ENCODE measurements at places on chromosomes 16 and 17. TPM values are rescaled to one million over a fixed set of nuclear protein-coding genes. Genes with fewer than 3 reads are reported as not detected.
A peak's percentile ranks its signal among the peaks of the same experiment; 100 is the strongest.

CACNG1 gene
- 1.6 TPM for polyA plus RNA-seq

DNA sequence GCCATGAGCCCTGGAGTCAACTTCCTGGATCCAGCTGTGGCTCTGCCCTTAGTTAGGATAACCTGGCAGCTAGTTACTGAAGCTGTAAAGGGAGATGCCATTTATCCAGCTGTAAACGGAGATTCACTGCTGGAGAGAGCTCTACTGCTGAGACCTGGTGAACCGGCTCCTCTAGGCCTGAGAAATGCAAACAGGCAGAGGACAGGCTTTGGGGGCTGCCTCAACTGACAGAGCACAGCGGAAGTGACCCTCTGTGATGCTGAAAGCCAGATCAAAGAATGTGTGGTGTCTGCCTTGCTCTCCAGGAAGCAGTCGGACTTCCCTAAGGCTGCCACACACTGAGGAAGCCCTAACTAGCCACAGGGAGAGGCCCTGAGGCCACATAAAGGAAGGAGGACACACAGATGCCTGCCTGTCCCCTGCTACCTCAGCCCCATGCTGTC is 21.9 kb upstream of the GPRC5C start:
- DNase-seq: no peak

- DNase-seq: no peak
Observed at GRCh38 chr17:40062329-40063186, at the start of gene THRA. THRA (plus strand) TSS chr17:40062965; CDS start chr17:40074489, 11,524 bp downstream.

DNA sequence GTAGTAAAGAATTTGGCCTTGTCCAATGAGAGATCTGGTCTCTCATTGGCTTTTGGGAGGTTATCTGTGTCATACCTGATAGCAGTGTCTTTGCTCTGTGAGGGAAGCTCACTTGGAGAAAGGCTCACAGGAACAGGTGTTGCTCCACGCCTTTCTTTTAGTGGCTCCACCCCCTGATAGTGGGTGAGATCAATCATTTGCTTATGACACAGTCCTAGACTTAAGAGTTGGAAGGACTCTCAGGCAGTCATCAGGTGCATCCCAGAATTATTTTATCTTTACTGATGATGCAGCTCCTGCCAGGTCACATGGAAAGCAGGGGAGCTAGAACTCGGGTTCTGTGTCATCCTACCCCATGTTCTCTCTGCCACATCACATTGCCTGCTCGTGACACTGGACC is 59.3 kb downstream of the CENPV start:
- no peak for DNase-seq

DNA sequence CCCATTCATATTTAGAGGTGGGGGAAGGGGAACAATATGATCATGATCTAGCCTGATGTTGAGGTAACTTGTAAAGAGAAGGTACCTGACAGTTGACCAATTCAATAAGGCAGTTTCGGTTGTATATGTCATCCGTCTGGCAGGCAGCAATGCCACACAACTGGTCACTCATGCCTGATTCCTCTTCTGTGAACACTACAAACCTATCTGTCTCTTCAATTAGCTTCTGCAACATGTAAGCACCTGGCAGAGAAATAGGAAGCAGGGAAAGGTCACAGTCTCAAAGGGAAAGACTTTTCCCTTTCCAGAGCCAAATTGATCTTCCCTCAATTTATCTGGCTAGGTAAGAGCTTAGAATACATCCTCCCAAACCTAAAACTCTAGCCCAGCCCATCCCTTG is 10.2 kb upstream of the RSKR start:
- no peak for DNase-seq

P2RX5 gene
- polyA plus RNA-seq: 12.3 TPM

DNA sequence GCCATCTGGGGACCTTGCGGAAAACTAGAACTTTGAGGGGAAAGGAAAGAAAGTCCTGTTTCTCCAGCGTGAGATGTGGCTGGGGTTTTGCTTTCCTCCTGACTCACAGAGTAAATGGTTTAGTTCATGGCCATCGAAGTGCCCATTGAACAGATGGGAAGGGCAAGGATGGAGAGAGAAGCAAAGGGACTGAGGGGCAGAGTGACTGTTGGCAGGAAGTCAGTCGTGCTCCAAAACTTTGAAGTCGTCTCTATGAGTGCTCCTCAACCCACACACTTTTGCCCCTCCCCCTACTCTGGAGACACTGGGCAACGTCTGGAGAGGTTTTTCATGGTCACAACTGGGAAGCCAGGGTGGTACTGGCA is 476.9 kb downstream of the SLC39A11 start:
- no peak for DNase-seq

- peak; percentile 94 for DNase-seq
Observed at GRCh38 chr16:69796285-69797118, 34.4 kb downstream of the WWP2 start.

DNA sequence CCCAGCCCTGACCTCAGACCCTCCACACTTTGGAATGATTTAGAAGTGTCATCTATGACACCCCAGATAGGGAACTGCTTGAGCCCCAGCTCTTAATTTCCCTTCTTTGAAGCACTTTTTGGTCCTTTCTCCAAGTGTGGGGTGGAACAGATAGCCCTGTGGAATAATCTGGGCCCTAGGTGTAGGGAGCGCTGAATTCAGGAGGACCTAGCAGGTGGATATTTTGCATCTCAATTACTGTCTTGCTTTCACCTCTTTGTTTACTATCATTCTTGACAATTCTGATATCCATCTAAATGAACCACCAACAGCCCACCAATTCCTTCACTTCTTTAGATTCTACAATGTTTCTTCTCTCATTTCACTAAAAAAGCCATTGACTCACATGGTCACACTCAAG is 850.4 kb downstream of the KCNJ2 start:
- DNase-seq: no peak

DNA sequence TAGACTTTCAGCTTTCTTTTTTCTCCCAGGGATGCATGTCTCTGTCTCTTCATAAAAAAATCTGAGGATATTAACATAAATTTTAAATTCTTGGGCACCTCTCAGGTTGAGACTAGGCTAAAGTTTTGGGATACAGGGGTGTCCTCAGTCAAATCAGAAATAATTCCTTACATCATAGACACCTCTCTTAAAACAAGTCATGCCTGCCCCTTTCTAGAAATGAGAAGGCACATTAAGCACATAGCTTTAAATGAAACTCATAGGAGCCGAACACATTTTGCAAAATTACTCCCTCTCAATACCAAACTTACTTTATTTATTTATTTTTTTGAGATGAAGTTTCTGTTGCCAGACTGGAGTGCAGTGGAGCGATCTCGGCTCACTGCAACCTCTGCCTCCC is 67.3 kb upstream of the BCAR1 start:
- DNase-seq: no peak

- no peak for DNase-seq
Observed at GRCh38 chr16:5015887-5016286, 17.8 kb downstream of the NAGPA start.

TBC1D3E gene
- polyA plus RNA-seq: not detected

GRCh38 chr17:21425736-21426135 is 49.6 kb downstream of the KCNJ12 start:
- no peak for DNase-seq

- DNase-seq: no peak
Observed at GRCh38 chr17:8332688-8333087, 7.0 kb upstream of the ODF4 start.

DNA sequence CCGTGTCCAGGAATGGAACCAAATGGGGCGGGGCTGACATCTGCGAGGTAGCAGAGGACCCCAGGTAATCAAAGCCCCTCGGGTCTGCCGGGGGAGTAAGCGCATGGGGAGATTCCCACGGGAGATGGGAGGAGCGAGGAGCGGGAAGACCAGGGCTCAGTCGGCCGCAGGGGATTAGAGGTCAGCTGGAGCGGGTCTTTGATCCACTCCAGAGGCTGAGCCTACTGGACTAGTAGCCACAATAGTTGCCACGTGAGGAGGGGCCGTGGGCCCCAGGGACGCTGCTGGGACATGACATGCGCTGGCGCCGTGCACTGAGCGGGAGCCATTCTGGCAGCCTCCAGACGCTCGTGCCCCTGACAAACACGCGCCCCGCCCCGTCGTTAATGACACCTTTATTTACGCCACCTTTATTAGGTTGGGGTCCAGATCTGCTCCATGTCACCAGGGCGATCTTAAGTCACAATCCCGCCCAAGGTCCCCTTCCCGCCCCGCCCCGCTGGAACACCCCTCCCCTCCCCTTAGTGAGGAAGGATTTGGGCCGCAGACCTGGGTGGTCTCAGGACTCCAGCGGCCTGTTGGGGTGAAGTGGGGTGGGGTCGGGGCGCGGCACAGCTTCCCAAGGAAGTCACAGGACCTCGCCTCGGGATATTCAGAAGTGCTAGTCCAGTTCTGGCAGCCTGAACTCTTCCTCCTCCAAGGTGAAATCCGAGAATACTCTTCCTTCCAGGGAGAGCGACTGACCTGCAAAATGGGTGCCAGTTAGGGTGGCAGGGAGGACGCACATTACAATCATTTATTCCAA is 15.0 kb downstream of the PPY start:
- no peak for DNase-seq

MT1E gene
- polyA plus RNA-seq: 38.0 TPM

GRCh38 chr16:3088450-3088849 is 10.6 kb downstream of the ZSCAN10 start:
- DNase-seq: no peak

- DNase-seq: no peak
Observed at GRCh38 chr17:47225436-47225858, 16.3 kb downstream of the MYL4 start.

DNA sequence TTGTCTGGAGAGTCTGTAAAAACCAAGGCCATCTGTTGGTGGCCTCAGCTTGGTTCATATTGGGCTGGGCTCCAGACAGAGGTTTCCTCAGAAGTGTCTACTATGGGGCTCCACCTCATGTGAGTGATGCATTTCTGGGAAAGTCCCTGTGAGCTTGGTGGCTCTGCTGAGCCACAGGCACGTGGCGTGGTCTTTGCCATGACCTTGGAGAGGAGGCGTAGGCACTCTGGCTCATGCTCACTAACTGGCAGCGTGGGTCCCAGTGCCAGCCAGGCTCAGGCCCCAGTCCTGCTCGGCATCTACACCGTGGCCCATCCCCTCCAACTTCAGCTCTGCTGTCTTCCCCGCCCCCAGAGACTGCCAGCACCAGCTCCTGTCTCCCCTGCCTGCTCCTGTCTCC is 10.7 kb upstream of the SMTNL2 start:
- DNase-seq: no peak

DNA sequence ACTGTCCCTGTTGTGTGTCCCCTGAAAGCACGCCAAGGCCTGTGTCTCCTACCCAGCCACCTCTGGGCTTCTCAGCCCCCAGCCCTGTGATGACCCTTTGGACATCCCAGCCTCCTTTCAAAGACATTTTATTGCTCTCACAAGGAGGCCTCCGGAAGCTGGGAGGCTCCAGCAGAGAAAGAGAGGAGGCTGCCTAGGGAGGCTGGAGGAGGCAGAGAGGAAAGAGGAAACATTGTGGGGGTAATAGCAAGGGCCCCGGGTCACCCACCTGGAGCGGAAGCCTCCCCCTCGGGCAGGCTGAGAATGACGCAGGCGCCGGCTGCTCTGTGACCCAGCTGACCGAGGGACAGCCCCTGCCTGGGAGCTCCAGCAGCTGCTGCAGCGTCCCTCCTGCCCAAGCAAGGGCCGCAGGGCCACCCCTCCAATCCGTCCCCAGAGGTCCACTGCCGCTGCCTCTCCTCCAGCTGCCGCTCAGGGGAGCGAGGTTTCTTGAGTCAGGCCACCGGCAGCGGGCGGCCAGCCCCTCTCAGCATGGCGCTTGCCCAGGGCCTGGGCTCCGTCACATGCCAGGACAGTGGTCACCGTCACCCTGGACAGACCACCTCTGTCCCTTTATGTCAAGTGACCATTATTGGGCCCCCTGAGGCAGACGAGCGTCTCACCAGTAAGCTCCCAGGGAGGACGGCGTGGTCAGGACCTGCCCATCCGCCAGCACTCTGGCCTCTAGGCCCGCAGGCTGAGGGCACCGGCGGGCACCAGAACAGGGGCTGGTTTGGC is 29.3 kb downstream of the ACTG1 start:
- no peak for DNase-seq

ZNF423 gene
- 43.0 TPM for polyA plus RNA-seq

GRCh38 chr17:46947216-46947615 is 24.3 kb downstream of the GOSR2 start:
- DNase-seq: no peak

DNA sequence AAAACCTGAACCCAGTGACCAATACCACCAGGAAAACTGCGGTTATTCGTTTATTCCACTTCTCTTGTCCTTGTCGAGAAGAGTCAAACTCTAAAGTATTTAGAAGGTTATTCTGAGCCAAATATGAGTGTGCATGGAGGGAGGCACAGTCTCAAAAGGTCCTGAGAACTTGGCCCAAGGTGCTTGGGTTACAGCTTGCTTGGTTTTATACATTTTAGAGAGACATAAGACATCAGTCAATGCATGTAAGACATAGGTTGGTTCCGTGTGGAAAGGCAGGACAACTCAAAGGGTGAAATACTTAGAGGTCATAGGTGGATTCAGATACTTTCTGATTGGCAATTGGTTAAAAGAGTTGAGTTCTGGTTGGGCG is 681 bp upstream of the TRAP1 start:
- DNase-seq: no peak

GRCh38 chr16:3640632-3641501 is 13.6 kb upstream of the DNASE1 start:
- DNase-seq: no peak

DNA sequence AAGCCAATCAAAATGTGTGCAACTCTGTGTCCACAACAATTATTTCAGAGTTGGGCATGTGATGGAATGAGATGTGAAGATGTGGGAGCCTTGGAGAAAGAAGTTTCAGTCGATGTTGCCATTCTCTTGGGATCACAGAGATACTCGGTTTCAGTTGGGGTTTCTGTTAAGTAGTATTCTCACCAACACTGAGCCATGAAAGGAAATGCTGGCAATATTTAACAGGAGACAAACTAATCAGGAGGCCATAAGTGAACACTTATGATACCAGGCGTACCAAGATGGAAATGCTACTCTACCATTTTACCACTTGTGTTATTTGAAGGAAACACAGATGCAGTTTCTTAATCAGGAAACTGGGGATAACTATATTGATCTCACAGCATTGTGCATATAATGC is 53.3 kb upstream of the NUDT7 start:
- no peak for DNase-seq

- no peak for DNase-seq
Observed at GRCh38 chr17:34598161-34598776, 18.9 kb downstream of the TMEM132E start.

- no peak for DNase-seq
Observed at GRCh38 chr16:17729820-17730219, 259.1 kb upstream of the XYLT1 start.

LHX1 gene
- 31.2 TPM for polyA plus RNA-seq

ZNF597 gene
- polyA plus RNA-seq: 3.3 TPM

NT5M gene
- 15.5 TPM for polyA plus RNA-seq

- DNase-seq: no peak
Observed at GRCh38 chr17:2929881-2930533, 133.4 kb downstream of the OR1D5 start.

- DNase-seq: no peak
Observed at GRCh38 chr17:57732062-57732461, 13.0 kb downstream of the CCDC182 start.

GRCh38 chr17:81958633-81959342 is 2.2 kb downstream of the NOTUM start:
- no peak for DNase-seq

GRCh38 chr17:71580220-71580619 is 540.6 kb upstream of the SOX9 start:
- no peak for DNase-seq

- DNase-seq: no peak
Observed at GRCh38 chr17:75514919-75515495, 330 bp downstream of the CASKIN2 start.
